ENCODE measurements at places on chromosomes 16 and 17. TPM values are rescaled to one million over a fixed set of nuclear protein-coding genes. Genes with fewer than 3 reads are reported as not detected.

GRCh38 chr17:75645889-75646637, 12.8 kb downstream of the SMIM5 start:
- H3K27ac ChIP-seq: no peak overlapping the region
- H3K27me3 ChIP-seq: no peaks in the 10 kb centered on the region
- peaks cover 8% of the 10 kb centered on the region for H3K4me1 ChIP-seq
- H3K4me3 ChIP-seq: no peak overlapping the region
- peaks cover 34% of the 10 kb centered on the region for H3K36me3 ChIP-seq
- DNase-seq: no peak

Gene SCGB1C2
- not detected for total RNA-seq

DNA sequence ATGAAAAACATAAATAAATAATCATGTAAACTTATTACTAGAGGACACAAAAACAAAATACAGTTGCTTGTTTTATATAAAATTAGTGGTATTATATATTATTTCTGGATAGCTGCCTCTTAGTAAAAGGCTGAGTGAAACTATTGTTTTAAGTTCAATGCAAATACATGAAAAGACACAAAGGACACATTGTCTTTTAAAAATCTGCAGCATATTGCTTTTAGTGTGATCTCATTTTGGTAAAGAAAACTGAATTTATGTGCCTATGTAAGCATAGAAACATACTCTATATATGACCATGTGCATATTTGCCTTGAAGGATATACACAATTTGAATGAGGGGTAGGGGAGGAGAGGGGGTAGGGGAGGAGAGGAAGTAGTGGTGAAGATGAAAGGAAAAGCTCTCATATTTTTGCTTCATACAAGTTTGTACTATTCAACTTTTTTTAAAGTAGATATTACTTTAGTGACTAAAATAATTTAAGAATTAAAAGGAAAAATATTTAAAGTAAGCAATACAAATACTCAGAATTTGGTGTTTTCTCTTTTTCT, 5.8 kb downstream of the ABCA10 start:
- H3K27ac ChIP-seq: no peak overlapping the region
- no peak for DNase-seq
- H3K36me3 ChIP-seq: no peaks in the 10 kb centered on the region
- no peaks in the 10 kb centered on the region for H3K27me3 ChIP-seq

- no peaks in the 10 kb centered on the region for H3K36me3 ChIP-seq
- H3K27ac ChIP-seq: no peak overlapping the region
- DNase-seq: no peak
- no peaks in the 10 kb centered on the region for H3K27me3 ChIP-seq
- peaks cover 10% of the 10 kb centered on the region for H3K4me1 ChIP-seq
Observed at GRCh38 chr16:46620266-46621005, 743 bp downstream of the SHCBP1 start.

DNA sequence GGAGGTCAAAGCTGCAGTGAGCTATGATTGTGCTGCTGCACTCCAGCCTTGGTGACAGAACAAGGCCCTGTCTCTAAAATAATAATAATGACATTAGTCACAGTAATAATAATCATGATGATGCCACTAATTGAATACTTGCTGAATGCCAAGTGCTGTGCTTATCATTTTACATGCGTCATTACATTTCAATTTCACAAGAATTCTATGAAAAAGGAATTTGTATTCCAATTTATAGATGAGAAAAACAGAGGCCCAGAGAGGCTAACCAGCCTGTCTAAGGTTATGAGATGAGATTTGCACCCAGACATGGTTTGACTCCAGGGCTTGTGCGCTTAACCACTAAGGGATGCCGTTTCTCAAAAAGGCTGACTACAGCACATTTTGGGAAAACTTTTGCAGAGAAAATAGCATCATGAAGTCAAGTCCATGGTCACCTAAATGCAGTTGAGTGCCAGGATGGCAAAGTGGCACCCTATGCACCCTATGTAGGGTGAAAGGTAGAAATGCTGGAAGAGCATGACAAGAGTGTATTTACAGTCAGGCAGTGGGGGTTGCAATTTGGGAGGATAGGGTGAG, 144.3 kb upstream of the CACNG3 start:
- H3K27me3 ChIP-seq: no peaks in the 10 kb centered on the region
- no peak overlapping the region for H3K27ac ChIP-seq
- no peak overlapping the region for H3K4me3 ChIP-seq

Gene HOXB2
- 4.9 TPM for total RNA-seq

Gene SLC26A11
- 46.5 TPM for total RNA-seq

Gene CLEC3A
- total RNA-seq: not detected

GRCh38 chr16:84823484-84823883, 3.7 kb downstream of the CRISPLD2 start:
- H3K4me1 ChIP-seq: peaks cover 26% of the 10 kb centered on the region
- H3K36me3 ChIP-seq: no peaks in the 10 kb centered on the region
- no peaks in the 10 kb centered on the region for H3K27me3 ChIP-seq
- H3K27ac ChIP-seq: no peak overlapping the region
- DNase-seq: no peak

GRCh38 chr16:85359147-85359822, 247.0 kb upstream of the CIBAR2 start:
- no peaks in the 10 kb centered on the region for H3K4me1 ChIP-seq
- no peak overlapping the region for H3K4me3 ChIP-seq
- no peaks in the 10 kb centered on the region for H3K27me3 ChIP-seq
- DNase-seq: no peak

DNA sequence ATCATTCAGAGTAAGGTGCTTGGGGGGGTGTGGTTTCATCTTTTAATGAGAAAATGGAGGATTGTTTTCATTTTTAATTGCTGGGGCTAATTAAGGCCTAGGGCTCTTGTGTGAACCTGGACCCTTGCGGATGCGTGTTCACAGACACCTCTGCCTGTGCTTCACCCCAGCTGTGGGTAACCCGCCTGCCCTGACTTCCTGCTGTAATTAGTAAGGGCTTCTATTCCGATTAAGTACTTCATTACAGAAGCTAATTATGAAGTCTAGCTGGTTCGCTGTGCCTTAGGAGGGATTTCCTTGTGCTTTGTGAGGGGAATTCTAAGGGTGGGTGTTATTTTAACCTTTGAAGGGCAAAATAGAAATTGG, 215.3 kb downstream of the PMP22 start:
- H3K27ac ChIP-seq: no peak overlapping the region
- peaks cover 20% of the 10 kb centered on the region for H3K27me3 ChIP-seq
- H3K4me3 ChIP-seq: no peak overlapping the region
- no peaks in the 10 kb centered on the region for H3K4me1 ChIP-seq

- H3K36me3 ChIP-seq: no peaks in the 10 kb centered on the region
- DNase-seq: no peak
- peaks cover 2% of the 10 kb centered on the region for H3K27me3 ChIP-seq
Observed at GRCh38 chr17:10606110-10606509, 51.0 kb downstream of the MYH3 start.

- no peaks in the 10 kb centered on the region for H3K36me3 ChIP-seq
- peak overlapping the region; percentile 35 for H3K4me3 ChIP-seq
- no peak overlapping the region for H3K27ac ChIP-seq
- H3K4me1 ChIP-seq: peaks cover 61% of the 10 kb centered on the region
- peak; percentile 30 for DNase-seq
Observed at GRCh38 chr17:1298606-1299005, 19.1 kb downstream of the TRARG1 start.

DNA sequence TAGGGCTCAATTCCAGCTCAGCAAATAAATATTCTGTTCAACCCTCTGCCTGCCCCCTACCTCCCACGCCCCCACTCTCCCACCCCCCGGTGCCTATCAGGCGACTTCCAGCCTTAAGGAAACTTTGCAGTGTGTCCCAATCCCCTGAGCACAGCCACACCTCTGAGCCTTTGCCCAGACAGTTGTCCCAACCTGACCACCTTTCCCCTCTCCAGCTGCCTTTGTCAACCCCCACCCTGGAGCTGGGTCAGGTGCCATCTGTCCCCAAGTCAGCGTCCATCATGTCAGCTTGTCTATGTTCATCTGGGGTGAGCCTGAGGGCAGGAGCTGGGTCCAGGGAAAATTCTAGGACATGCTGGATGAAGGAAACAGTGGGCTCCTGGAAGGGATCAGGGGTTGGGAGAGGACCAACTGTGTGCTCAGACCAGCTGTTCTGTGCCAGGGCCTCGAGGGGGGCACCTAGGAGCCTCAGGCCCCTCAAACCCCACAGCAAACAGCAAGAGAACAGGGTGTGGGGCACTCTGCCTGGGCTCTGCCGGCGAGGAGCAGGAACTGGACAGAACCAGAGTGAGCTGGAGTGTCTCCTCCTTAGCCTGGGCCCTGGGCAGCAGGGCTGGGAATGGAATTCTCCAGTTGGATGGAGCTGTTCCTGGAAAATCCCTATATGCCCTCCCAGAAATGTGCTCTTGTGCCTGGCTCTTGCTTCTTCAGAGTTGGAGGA, 17.8 kb downstream of the CDH16 start:
- peaks cover 5% of the 10 kb centered on the region for H3K4me1 ChIP-seq
- no peak overlapping the region for H3K4me3 ChIP-seq
- H3K36me3 ChIP-seq: no peaks in the 10 kb centered on the region
- DNase-seq: no peak
- H3K27ac ChIP-seq: no peak overlapping the region

GRCh38 chr16:51150165-51150887, 744 bp downstream of the SALL1 start:
- peaks cover 44% of the 10 kb centered on the region for H3K27me3 ChIP-seq
- no peak overlapping the region for H3K27ac ChIP-seq
- H3K4me3 ChIP-seq: no peak overlapping the region
- H3K36me3 ChIP-seq: no peaks in the 10 kb centered on the region

GRCh38 chr17:72618001-72618509, 474.4 kb downstream of the SLC39A11 start:
- peaks cover 21% of the 10 kb centered on the region for H3K4me1 ChIP-seq
- H3K36me3 ChIP-seq: no peaks in the 10 kb centered on the region
- peaks cover 9% of the 10 kb centered on the region for H3K27me3 ChIP-seq
- peak; percentile 33 for DNase-seq
- H3K4me3 ChIP-seq: peak overlapping the region; percentile 28

GRCh38 chr17:82297280-82297713, 20.1 kb downstream of the CD7 start:
- no peaks in the 10 kb centered on the region for H3K27me3 ChIP-seq
- H3K36me3 ChIP-seq: no peaks in the 10 kb centered on the region
- peak overlapping the region; percentile 70 for H3K4me3 ChIP-seq
- H3K4me1 ChIP-seq: peaks cover 73% of the 10 kb centered on the region
- H3K27ac ChIP-seq: peak overlapping the region; percentile 100

Gene GPRC5B
- total RNA-seq: 0.75 TPM

GRCh38 chr17:69819316-69820087, 255.5 kb upstream of the KCNJ16 start:
- no peak for DNase-seq
- no peak overlapping the region for H3K27ac ChIP-seq
- no peak overlapping the region for H3K4me3 ChIP-seq
- H3K36me3 ChIP-seq: no peaks in the 10 kb centered on the region
- H3K27me3 ChIP-seq: no peaks in the 10 kb centered on the region

GRCh38 chr16:88339930-88340754, 42.6 kb upstream of the ZNF469 start:
- no peak overlapping the region for H3K27ac ChIP-seq
- no peaks in the 10 kb centered on the region for H3K4me1 ChIP-seq
- DNase-seq: no peak
- no peak overlapping the region for H3K4me3 ChIP-seq

GRCh38 chr16:2023092-2024031, 3.3 kb upstream of the NHERF2 start:
- peaks cover 50% of the 10 kb centered on the region for H3K4me1 ChIP-seq
- peaks cover 25% of the 10 kb centered on the region for H3K27me3 ChIP-seq
- DNase-seq: peak; percentile 95
- H3K27ac ChIP-seq: no peak overlapping the region
- no peaks in the 10 kb centered on the region for H3K36me3 ChIP-seq

DNA sequence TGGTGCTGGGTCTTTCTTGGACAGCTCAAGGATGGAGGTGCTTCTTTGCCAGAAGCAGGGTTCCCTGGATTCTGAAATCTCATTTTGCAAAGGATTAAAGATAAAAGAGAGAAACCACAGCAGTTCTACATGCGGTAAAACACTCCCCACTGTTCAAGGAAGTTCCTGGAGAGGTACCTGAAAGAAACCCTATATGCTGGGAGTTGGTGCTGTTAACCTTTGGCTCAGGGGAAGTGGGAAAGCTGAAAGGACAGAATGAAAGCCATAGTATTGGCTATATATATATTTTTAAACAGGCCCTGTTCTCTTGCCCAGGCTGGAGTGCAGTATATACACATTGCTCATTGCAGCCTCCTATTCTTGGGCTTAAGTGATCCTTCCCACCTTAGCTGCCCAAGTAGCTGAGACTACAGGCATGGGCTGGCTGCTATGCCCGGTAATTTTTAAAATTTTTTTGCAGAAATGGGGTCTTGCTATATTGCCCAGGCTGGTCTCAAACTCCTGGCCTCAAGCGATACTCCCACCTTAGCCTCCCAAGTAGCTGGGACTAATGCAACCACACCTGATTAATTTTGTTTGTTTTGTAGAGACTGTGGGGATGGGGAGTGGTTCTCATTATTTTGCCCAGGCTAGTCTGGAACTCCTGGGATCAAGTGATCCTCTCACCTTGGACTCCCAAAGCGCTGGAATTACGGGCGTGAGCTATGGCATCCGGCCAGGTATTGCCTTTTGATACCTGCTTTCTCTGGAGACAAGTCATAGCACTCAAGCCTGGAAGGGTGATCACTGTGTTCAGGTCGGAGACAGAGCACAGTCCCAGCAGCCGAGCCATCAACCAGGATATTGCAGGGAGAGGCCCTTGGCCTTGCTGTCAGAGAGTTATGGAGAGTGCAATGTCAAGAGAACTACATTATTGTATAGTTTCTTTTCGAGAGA, 55.2 kb downstream of the MSI2 start:
- H3K4me1 ChIP-seq: no peaks in the 10 kb centered on the region
- peaks cover 25% of the 10 kb centered on the region for H3K36me3 ChIP-seq
- no peak for DNase-seq
- no peaks in the 10 kb centered on the region for H3K27me3 ChIP-seq

GRCh38 chr16:73420244-73420643, 372.3 kb upstream of the ZFHX3 start:
- H3K36me3 ChIP-seq: no peaks in the 10 kb centered on the region
- H3K27ac ChIP-seq: no peak overlapping the region
- H3K4me1 ChIP-seq: no peaks in the 10 kb centered on the region
- H3K27me3 ChIP-seq: no peaks in the 10 kb centered on the region

DNA sequence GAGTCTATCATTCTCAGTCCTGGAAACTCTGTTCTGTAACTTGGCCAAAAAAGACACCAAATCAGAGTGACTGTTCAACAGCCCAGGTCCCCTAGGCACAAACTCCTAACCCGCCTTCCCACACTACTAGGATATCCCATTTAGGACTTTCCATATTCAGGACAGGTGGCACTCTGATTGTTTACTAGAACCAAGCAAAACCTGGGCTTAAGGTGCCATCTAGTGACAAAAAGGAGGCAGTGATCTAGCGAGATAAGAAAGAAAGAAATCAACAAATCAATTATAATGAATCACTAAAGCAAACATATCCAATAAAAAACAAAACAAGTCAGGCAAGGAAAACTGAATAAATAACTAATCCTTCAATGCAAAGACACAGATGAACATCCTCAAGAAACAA, 203.9 kb downstream of the CEP112 start:
- no peak overlapping the region for H3K4me3 ChIP-seq
- H3K4me1 ChIP-seq: no peaks in the 10 kb centered on the region
- no peak for DNase-seq
- no peaks in the 10 kb centered on the region for H3K36me3 ChIP-seq

Gene DRC7
- total RNA-seq: not detected

Gene GRAP
- total RNA-seq: 20.1 TPM

- peaks cover 62% of the 10 kb centered on the region for H3K4me1 ChIP-seq
- H3K27me3 ChIP-seq: no peaks in the 10 kb centered on the region
- no peaks in the 10 kb centered on the region for H3K36me3 ChIP-seq
- DNase-seq: no peak
- no peak overlapping the region for H3K27ac ChIP-seq
Observed at GRCh38 chr16:17379121-17379571, 91.6 kb downstream of the XYLT1 start.
